ENCODE measurements at places on chromosomes 4 and X. TPM values are rescaled to one million over a fixed set of nuclear protein-coding genes. Genes with fewer than 3 reads are reported as not detected.

DNA sequence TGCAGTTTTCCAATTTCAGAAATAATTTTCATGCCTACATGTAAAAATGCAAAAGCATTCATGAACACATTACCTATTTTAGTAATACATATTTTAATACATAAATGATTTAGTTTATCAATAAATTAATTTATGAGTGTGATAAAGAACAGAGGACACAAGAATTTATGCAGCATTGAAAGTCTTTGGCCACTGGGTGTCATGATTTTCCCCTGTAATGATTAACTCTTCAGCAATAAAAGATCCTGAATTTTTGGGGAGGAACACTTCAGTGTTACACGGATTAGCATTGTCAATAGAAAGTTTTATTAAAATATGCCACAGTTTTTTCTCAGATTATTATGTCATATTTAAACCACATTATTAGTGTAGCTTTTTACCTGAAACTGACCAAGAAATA, 8.6 kb upstream of the VCX2 start:
- no peak for DNase-seq

DNA sequence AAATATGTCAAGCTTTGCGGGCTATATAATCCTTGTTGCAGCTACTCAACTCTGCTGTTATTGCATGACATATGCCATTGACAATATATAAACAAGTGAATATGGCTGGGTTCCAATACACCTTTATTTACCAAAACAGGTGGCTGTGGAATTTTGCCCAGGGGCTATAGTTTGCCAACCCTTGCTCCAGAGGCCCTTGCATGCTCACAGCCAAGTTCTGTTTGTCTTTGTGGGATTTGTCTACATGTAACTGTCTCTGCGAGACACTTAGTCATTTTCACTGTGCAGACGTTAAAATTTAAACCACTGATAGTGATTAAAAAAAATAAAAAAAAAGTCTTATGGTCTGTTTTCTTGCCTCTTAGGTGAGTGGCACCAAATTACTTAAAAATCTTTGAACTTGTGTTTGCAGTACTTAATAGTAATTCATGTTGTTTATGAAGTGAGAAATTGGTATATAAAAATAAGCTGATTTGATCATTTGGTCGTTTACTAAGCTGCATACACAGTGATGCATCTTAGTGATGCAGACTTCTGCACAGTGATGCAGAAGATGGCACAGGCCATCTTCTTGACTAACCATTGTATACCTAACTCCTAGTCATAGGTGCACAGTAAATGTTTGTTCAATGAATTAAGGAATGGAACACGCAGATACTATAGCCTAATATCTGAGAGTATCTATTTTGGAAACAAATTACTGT, 170.9 kb downstream of the FRMPD4 start:
- DNase-seq, result no peak

DNA sequence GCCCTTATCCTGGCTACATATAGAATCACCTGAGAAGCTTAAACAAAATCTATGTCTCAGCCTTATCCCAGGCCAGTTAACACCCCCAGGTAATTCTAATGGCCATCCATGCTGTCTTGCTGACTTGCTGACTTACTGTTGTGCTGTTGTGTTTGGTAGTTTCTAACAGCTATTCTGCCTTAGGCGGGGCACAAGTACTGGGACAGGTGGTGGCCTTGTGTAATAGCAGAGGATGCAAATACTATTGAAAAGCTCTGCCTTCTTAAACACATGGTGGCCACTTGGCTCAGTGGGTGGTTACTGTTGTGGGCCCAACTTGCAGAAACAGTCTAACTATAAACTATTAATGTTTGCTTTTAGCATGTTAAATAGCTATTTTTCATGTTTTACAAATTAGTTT, 56.2 kb downstream of the CDS1 start:
- no peak for DNase-seq

DNA sequence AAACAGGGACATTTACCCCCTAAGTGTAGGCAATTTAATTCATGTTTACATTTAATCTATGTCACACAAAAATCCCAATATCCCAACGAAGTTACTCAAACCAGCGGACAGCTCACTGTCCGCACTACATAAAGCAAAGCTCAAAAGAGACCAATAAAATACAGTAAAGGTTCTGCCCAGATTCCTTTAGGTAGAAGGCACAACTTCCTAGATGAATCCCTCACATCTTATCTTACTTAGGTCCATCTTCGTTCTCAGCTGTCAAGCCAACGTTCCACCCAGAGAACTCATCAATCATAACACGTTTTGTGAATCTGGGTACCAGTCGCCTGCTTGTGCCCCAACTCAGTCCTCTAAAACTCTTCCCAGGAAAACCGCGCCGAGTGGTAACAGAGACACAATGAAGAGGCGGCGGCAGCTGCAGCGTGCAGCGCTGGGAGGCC, 1.7 kb downstream of the HNRNPDL start:
- no peak for DNase-seq

- DNase-seq, result no peak
These were observed 91.8 kb upstream of the PSAPL1 start for GRCh38 chr4:7526491-7526890.

- peak; percentile 64 for DNase-seq
These were observed 41.0 kb downstream of the UGT2B28 start for GRCh38 chr4:69321153-69321729.

Gene TRPC3
- 0.25 TPM for total RNA-seq

Gene GAGE12J
- 0.73 TPM for total RNA-seq
